Upper lobe of right lung (tissue), 1 donor: ENCODE measurements at places on chromosomes 3 and 15.

- no peak for DNase-seq
These were observed 9.6 kb downstream of the TGM4 start for GRCh38 chr3:44883999-44884431.

DNA sequence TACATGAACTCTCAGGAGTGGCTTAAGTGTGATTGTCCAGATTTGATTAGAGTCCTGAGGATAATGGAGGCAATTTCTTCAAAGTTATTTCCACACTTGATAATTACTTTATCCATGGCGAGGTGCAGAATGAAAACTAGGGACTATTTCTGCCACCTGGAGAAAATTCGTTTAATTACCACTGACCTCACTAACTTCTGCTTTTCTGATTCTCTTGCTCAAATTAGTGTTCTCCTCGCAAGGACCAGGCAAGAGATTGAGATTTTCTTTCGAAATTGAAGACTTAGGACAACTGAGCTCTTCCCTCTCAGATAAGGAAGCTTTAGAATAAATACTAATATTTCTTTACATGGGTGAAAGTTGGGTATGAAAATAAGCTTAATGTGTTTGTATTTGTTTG is 135.2 kb downstream of the RYR3 start:
- DNase-seq = no peak

GRCh38 chr3:164230385-164231094 is 847.8 kb downstream of the SI start:
- no peak for DNase-seq

DNA sequence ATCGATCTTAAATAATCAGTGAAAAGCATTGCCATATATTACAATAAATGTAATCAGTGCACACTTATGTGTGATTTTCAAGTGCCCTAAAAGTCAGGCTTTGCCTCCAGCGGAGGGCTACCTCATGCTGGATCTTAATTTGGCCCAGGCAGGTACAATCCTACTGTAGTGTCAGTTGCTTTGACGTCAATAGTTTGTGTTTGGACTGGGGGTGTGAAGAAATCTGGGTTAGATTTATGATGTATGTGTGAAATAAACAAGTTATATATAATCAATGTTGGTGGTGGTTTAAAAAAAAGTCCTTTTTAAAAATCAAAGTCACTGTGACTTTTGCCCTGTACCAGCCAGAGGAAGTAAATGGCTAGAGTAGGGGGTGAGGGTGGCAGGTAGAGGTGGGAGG is 14.0 kb upstream of the RASGRP1 start:
- DNase-seq = no peak

GRCh38 chr15:89446255-89446891 is 50.0 kb downstream of the RHCG start:
- DNase-seq = no peak

GRCh38 chr15:65184305-65184867 is 756 bp downstream of the CLPX start:
- DNase-seq = peak; percentile 81

GRCh38 chr3:170062769-170063168 is 25.0 kb downstream of the GPR160 start:
- DNase-seq = no peak
